Esophagus mucosa (tissue), 1 donor: ENCODE measurements at places on chromosomes 16 and 17.

GRCh38 chr16:86809458-86809955 lies 231.2 kb downstream of the FOXL1 start:
- no peak for ATAC-seq

DNA sequence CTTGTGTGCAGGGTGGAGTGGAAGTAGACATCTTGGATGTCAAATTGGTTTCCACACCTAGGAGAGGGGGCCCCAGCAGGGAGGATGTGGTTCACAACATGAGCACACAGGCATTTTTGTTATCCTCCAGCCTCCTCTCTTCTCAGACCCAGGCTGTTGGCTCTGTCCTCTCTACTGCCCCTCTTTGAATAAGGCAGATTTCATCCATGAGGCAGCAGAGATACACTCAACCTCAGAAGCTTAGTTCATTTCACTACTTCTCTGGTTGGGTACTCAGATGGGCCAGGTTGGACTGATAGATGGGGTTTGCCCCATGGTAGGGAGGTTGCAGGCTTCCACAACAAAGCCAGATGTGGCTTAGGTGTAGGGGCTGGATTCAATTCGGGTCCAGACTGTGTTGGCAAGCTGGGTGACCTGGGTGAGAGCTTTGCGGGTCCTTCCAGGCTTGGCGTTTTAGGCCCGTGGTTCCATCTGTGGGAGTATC lies 22.2 kb upstream of the NFATC3 start:
- ATAC-seq = no peak

DNA sequence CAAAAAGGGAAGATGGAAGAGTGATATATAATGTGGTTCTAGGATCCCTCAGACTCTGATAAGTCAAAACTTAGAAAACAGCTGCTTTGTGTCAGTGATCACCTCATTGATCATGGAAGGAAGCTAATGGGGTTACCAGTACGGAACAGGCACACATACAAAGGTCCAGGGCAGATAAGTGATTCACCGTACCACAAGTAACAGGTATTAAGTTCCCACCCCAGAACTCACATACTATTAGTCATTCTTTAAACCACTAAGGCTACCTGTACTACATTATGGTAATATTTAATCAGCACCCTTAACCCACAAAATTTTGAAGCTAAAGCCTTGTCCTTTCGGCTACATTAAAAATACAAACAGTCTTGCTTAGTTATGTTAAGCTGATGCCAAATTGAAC lies 17.4 kb downstream of the RNF43 start:
- peak; percentile 89 for ATAC-seq

DNA sequence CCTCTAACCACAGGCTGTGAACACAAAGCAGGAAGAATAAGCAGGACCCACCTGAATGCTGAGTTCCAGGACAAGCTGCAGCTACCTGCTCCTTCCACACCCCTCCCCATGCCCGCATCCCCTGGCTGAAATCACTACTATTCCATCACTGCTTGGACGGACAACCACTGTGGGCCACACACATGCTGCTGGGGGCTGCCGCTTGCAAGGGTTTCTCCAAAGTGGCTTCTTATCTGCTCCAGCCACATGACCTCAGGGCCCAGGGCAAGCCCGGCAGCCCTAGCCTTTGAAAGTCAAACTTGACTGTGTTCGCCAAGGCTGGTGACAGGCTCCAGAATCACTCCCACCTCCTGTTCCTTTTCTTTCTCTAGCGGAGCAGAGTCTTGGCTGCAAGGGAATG lies 18.4 kb downstream of the FA2H start:
- no peak for ATAC-seq

- peak; percentile 17 for ATAC-seq
Measured at GRCh38 chr17:4073983-4074830, 68.6 kb downstream of the ZZEF1 start.

DNA sequence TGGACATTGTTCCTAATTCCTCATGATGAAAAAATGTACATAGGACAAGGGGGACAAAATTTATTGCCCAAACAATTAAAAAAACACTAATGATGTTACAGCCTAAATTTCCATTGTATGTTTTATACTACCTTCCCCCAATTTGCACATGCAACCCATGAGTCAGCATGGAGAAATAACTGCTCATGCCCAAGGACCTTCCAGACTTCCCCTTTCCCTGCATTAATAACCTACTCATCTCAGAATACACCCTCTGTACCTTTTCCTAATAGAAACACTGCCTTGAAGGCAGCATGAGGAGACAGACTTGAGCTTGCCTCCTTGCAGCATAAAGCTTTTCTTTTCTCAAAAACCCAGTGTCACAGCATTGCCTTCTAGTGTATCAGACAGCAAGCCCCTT lies 2402.8 kb downstream of the TP53TG3F start:
- ATAC-seq = no peak

- no peak for ATAC-seq
Measured at GRCh38 chr16:64933885-64934284, 188.0 kb downstream of the CDH11 start.

GRCh38 chr16:56673921-56674320 lies 4.3 kb downstream of the MT1H start:
- no peak for ATAC-seq

DNA sequence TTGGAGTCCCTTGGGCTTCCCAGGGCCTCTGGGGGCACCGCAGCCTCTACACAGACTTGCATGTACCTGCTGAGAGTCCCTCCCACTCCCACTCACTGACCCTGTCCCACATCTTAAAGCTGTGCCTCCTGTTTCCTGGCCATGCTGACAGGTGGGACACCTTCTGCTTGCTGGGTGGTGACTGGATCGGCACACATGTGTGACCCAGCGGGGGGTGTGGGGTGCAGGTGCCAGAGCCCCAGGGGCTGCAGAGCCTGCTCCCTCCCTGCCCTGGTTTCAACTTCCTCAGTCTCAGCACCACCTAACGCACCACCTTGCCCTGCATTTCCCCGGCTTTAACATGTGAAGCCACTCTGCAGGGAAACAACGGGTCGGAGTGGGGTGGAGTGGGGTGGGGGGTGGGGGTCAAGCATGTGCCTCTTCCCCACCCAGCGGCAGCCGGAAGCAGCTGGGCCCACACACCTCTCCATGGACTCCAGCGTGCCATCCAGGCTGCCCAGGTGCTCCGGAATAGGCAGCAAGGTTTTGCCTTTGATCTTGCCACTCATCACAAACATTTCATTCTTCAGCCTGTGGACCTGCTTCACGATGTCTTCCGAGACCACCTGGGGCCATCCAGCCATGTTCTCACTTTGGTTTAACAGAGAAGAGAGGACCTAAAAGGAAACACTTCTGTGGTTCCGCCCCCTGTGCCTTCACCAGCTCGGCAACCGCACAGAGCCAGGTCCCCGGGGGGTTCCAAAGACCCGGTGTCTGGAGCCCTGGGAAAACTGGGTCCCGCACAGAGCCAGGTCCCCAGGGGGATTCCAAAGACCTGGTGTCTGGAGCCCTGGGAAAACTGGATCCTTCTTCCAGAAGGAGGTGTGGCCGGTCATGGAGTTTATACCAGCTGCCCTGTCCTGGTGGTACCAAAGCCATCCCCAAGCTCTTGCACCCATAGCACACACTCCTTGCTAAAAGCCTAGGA lies 4.7 kb downstream of the DNAH17 start:
- ATAC-seq = no peak

- ATAC-seq = no peak
Measured at GRCh38 chr17:14882131-14882530, 383.0 kb downstream of the PMP22 start.

DNA sequence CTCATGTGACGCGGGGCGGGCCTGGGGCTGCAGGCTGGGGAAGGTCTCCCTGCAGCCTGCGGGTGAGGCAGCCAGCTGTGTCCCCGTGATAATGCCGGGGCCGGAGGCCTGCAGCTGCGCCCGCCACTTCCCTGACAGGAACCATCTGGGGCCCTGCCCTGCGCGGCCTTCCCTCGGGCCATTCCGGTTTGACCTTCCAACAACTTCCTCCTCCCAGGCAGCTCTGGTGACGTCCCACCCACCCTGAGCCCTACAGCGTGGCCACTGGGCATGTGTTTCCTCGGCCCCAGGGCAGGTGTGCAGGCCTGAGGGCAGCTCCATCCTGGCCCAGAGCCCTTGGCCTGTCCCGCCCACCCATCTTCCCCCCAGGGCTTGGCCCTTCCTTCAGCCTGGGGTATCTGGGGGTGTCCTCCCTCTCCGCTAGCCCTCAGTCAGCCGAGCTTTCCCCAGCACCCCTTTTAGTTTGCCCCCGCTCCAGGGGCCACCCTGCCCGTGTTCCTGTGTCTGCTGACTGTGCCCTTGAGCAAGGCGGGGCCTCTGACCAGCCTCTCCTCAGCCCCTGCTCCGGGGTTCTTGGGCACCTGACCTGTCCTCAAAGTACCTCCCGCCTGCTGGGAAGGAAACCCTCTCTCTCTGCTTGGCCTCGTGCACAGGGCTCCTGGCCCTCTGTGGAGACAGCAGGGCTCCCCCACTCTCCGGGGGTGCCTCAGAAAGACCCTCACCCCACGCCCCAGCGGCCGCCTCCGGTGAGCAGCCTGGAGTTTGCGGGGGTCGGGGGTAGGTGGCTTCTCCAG lies at the start of gene CBFA2T3:
CBFA2T3 (minus strand) TSS at position 190 of the 794 bp plus-strand sequence. CDS start 400 bp downstream, outside the sequence.
- ATAC-seq = peak; percentile 55

DNA sequence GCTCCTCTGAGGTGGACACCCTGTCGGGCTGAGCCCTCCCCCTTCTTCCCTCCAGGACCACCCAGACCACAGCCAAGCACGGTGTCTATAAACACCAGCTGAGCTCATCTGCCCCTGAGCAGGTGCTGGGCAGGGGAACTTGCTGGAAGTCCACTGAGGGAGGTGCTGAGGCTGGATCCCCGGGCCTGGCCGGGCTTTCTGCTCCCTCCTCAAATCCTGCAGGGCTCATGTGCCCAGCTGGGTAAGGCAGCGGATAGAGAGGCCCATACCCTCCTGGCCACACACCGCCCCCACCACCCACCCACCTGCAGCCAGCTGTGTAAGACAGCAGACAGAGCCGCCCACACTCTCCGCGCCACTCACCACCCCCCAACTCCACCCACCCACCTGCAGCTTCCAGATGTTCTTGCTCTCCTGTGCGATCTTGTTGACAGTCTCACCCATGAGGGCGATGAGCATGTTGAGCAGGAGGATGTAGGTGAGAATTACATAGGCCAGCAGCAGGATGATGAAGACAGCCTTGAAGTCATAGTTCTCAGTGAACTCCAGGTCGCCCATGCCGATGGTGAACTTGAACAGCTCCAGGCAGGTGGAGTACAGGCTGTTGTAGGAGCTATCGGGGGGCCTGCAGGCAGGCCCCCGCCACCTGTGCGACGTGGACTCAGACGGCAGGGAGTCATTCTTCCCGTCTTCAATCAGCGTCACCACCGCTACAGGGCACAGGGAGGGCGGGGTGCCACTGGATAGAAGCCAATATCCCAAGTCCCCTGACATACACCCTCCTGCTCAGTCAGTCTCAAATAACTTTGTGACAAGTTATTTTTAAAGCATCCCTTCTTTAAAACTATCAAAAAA lies 15.9 kb upstream of the TRPV3 start:
- ATAC-seq = no peak

GRCh38 chr16:80889779-80890359 lies 85.5 kb upstream of the CDYL2 start:
- ATAC-seq = no peak

GRCh38 chr17:16507918-16508533 lies 16.0 kb upstream of the LRRC75A start:
- ATAC-seq = peak; percentile 85

DNA sequence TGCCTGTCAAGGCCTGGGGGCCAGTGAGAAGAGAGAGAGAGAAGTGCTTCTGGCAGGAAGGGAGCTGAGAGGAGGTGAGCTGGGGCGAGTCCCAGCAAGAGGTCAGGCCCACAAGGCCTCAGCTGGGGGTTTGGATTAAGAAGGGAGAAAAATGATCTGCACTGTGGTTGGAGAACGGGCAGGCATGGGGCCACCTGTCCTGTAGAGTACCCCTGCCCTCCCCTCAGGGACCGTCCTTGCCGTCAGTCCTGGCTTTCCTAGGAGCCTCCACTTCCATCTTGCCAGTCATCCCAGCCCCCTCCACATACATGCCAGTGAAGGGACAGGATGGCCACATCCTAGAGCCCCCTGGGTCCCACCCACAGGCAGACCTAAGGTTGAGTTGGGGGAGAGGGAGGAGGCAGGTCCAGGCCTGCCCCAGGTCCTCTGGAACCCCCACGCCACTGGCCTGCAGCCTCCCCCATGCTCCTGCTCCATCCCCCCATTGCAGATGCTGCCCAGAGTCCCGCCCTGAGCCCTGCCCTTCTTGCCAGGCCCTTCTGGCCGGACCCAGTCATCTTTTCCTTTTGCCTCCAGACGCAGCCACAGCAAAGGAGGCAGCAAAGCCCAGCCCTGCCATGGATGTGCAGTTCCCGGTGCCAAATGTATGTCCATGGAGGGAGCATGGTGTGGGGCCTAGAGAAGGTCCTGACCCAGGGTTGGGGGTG lies 18.9 kb downstream of the KATNB1 start:
- ATAC-seq = no peak

GRCh38 chr17:45131616-45132319 lies 547 bp downstream of the PLCD3 start:
- ATAC-seq = no peak

DNA sequence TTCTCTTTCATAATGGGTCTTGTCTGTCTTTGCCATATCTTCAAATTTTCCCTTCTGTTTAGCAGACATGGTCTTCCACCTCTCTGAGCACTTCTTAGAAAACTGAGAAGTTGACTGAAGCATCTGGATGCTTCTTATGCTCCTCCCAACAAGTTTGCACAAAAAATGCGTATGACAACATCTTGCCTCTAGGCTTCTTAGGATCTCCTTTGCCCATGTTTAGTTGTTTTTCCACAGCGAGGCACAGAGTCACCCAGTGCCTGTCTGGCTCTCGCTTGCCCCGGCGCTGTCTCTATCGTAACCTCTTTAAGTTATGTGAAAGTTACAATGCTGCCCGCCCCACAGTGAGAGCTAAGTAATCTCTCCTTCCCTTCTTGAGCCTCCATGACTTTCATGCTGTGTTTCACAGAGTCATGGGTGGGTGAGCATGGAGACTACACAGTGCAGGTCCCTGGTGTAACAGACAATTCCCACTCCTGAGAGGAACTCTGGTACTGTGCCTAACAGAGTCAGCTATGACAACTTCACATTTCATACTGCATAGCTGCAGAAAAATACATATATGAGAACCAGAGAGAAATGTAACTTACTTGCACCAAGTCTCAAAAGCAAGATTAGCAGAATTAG lies 195.4 kb downstream of the AATF start:
- ATAC-seq = no peak

DNA sequence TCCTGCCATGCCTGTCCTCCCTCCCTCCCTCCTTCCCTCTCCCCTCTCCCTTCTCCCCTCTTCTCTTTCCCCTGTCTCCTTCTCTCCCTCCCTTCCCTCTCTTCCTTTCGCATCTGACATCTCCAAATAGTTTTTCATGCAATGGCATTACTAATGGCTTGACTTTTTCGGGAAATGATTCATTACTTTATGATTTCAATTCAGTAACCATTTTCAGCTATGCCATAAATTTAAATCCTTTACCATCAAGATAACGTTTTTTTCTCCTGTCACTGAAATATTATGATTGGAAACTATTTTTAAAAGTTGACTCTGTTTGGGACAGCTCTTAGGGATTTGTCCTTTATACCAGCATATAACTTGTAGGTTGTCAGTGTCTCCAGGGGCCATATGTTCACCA lies 201.0 kb downstream of the WWOX start:
- no peak for ATAC-seq

DNA sequence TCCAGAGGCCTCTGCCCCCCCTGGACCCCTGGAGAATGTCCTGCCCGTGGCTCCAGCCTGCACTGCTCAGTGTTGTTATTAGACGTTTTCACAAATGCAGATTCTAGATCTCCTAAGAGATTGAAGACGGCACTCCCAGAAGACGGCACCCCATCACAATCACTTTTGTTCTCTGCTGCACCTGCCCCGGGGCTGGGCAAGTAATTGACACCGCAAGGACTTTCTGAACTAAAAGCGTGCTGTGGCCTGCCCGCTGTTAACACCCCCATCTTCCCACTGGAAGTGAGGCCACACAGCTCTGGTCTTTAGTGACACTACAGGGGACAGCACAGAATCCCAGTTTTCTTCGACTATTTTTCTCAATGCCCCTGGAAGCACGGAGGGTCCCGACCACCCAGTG lies 256.9 kb downstream of the ENGASE start:
- no peak for ATAC-seq
